ENCODE measurements at places on chromosomes 7 and 10.

- no peak for DNase-seq
Observed at GRCh38 chr7:91557789-91558404, 293.7 kb downstream of the FZD1 start.

GRCh38 chr10:30671026-30671616, 41.6 kb upstream of the LYZL2 start:
- no peak for DNase-seq

- DNase-seq = no peak
Observed at GRCh38 chr10:74645692-74646091, 180.7 kb upstream of the KAT6B start.

DNA sequence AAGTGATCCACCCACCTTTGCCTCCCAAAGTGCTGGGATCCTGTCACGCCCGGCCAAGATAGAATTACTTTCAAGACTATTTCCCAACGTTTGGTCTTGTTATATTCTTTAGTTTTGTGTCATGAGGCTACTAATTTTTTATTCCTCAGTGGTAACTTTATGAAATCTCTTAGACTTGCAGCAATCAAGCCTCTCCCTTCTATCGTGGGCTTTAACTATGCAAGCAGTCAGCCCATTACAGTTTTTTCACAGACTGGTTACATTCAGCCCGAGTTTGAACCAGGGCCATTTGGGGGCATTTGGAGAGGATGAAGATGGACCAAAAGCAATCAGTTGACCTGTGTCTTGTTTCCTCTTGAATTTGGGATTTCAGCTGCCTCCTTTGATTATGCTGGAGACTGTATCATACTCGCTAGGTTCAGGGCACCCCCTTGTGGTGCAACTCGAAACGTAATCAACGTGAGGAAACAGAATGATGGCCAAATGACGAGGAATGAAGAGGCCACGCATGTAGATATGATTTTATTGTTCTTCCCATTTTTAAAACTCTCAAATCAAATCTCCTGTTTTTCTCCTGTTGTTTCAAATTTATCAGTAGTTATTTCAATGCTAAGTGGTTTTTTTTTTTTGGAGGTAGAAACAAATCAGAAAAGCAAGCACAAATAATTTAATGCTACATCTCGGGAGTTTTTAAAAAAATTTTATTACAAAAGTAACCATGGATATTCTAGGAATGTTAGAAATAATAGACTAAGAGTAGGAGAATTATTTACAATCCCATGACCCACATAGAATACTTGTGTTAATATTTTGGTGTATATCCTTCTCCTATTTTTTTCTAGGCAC, 151.6 kb downstream of the KIAA1217 start:
- no peak for DNase-seq

DNA sequence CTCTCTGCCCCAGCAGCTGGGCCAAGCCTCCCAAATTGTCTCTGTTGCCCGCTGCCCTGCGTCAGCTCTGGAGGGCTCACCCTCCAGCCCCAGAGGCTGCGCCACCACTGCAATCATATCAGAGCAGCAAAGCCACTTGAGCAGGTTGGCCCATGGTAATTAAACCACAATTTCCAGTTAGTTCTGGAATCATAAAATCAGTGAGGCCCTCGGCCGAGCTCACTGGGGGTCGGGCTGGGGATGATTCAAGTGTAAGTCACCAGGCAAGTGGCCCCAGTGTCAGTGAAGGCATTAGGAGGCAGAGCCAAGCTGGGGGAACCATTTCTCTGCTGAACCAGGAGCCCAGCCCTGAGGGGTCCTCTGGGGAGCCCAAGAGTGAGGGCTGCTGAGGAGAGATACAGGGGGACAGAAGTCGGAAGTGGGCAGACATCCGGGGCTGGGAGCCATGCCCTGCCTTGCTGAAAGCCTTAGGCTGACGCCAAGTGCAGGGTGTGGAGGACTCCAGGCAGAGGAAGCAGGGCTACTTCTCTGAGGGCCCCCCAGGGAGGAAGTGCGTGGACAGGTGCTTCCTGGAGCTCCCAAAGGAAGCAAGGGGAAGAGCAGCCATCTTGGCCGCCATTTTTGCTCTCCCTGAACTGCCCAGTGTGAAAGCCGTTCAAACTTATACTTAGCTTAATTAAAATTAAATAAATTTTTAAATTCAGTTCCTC, 29.5 kb upstream of the SLC29A3 start:
- DNase-seq = no peak

DNA sequence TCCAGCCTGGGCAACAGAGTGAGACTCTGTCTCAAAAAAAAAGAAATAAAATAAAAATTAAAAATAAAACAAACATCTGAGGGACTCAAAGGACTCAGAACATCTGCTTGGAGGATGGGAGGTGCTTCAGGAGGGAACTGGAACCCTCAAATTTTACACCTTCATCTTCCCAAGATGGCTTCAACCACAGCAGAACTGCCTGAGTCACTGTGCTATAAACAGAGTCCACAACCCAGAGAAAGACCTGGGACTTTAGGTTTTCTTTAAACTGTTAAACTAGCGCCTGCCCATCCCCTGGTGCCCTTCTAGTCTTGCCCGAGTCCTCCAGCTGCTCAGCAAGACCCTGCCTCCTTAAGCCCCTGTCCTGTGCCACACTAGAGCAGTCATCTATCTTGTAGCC, 40.8 kb downstream of the RGS10 start:
- no peak for DNase-seq

- DNase-seq = no peak
Observed at GRCh38 chr7:42854571-42855118, 57.2 kb downstream of the C7orf25 start.

GRCh38 chr10:122493761-122494160, 32.4 kb downstream of the HTRA1 start:
- DNase-seq = no peak

DNA sequence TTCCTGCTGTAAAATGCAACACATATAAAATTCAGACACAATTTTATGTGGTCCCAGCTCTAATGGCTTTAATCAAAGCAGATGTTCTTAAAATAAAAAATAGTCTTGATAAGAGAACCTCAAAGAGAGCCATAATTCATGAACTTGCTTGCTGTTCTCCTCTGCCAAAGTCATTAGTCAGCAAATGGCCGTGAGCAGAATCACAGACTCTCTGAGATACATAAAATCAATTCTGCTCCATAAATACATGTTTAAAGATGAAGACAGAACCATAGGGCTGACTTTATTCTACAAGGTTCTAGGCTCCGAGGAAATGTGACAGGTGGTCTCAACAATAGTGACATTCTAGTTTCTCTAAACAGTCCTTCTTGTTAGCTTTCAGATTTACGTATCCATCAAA, 29.8 kb downstream of the HSPA12A start:
- no peak for DNase-seq

GRCh38 chr7:138435231-138435919, 24.7 kb upstream of the TRIM24 start:
- DNase-seq = no peak

GRCh38 chr10:100779329-100779728, 33.9 kb downstream of the PAX2 start:
- no peak for DNase-seq

GRCh38 chr7:132996581-132997242, 85.2 kb downstream of the CHCHD3 start:
- DNase-seq = no peak

GRCh38 chr10:47022311-47023131, 111.3 kb downstream of the PTPN20 start:
- no peak for DNase-seq
